Daoy (cell line): ENCODE measurements at places on chromosomes 3 and 15.

DNA sequence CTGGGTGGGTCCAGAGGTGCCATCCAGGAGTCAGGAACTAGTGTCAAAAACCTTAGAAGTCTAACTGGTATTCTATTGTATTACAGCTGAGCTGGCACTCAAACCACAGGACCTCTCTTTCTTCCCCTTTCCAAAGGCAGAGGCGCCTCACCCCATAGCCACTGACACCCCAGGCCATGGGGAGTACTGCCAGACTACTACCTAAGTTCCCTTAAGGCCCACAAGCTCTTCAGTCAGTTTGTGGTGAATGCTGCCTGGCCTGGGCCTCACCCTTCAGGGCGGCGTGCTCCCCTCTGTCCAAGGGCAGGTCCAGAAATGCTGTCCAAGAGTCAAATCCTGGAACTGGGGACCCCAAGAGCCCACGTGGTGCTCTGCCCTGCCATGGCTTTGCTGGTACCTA, 43.0 kb upstream of the FGF7 start:
- no peak for DNase-seq

- no peak for DNase-seq
Observed at GRCh38 chr3:18499301-18499700, 74.2 kb upstream of the SATB1 start.

- no peak for DNase-seq
Observed at GRCh38 chr3:16441371-16441875, 72.1 kb downstream of the RFTN1 start.

DNA sequence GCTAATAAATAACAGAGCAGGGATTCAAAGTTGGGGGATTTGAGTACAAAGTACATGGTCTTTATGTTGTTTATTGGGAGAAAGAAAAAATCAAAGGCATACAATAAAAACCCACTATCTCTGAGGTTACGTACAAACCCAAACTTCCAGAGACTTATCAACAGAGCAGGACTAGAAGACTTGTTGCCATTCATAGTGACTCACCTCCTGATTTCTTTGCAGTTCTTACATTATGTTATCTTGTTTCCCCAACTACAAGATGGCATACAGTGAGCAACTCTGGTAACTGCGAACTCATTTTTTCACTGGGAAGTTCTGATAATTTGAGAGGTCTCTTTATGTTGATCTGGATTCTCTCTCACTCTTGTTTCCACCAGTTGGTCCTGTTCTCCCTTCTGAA, 80.6 kb upstream of the ETV5 start:
- no peak for DNase-seq

DNA sequence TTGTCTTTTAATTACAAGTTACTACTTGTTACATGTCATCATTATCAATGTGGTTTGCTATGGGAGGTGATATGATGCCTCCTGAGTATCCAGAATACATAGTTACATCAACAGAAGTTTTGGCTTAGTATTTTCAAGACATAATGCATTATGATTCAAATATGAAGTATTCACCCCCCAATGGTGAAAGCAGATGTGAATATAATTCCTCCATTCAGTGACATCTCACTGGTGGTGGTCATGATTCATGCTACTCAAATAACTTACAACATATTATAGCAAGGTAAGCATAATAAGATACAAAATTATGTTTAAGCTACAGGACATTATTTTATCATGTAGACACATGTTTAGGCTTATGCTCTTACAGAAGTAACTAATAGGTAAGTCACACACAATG, 34.9 kb upstream of the TTBK2 start:
- no peak for DNase-seq

GRCh38 chr15:58057559-58057958, 8.0 kb downstream of the ALDH1A2 start:
- DNase-seq = no peak

DNA sequence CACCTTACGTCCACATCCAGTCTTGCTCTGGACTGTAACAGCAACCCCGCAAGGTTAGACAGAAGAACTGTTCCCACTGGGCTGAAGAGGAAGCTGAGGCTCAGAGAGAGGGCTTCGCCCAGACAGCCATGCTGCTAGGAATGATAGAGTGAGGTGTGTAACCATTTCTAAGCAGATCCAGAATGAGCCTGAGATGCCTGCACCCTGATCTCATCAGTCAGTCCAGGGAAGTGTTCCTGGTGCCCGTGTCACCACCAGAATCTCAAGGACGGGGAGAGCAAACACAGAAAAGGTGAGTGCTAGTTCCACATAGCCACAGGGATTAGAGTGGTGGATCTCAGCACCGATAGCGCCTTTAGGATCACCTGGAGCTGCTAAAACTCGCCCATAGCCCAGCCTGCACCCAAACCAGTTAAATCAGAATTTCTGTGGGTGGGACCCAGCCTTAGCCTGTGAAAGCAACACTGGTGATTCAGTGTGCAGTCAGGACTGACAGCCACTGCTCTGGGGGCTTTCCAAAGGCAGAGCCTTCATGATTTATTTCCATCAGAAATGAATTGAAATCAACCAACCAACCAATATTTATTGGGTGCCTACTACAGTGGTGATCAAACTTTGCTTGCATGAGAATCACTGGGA, 12.3 kb downstream of the ISLR start:
- no peak for DNase-seq
